AML-193 (cell line): ENCODE measurements at places on chromosomes 12 and 14.

DNA sequence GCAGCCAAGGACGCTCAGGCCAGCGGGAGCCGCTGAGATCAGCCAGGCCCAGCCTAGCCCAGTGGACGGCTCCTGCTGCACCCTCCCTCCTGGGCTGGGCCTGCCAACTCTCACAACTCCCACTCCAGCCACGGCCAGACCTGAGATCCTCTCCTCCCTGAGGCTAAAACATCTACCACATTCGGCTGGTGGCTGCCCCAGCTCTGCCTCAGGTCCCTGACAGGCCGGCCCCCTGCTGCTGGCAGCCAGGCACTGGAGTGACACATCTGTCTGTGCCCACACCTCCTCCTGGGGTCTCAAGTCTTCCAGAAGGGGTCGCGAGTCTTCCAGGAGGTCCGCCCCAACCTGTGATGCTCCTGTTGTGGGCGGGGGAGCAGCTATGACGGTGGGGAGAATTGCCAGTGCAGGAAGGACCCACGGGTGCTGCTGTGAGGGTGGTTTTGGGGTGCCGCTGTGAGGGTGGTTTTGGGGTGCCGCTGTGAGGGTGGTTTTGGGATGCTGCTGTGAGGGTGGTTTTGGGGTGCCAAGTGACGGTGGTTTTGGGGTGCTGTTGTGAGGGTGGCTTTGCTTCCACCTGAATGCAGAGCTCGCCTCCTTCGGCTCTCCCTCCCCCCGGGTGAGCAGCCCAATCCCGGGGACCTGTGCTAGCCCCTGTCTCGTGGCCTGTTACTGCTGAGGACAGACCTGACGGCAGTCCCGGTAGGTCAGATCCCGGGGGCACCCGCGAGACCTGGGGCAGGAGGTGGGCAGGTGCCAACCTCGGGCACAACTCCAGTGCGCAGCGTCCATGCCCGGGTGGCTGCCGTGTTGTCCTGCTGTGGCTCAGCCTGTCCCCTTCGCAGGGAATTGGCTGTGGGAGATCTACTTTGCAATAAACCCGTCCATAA is 27.5 kb upstream of the C14orf180 start:
- DNase-seq = no peak

DNA sequence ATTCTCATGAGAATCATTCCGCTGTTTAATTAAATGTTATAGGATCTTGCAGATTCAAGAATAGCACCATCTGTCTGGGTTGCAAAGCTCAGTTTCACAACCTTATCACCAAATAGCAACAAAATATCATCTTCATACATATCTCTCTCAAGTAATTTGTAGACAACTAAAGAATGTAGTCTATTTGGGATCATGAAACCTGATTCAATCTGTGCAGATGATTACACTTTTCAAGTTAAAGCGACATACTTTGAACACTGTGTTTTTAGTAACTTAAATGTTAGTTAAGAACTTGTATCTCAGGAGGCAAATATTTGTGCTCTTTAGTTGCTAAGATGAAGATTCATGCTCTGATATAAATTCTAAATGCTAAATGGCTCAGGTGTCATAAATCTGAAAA is 14.8 kb downstream of the MED13L start:
- no peak for DNase-seq

GRCh38 chr12:49079793-49080192 is 10.0 kb upstream of the RHEBL1 start:
- DNase-seq = no peak

GRCh38 chr12:38934686-38935085 is 29.3 kb upstream of the CPNE8 start:
- DNase-seq = no peak

GRCh38 chr14:81144824-81145603 is 75.7 kb downstream of the GTF2A1 start:
- no peak for DNase-seq

GRCh38 chr14:65195042-65195719 is 92.9 kb upstream of the MAX start:
- no peak for DNase-seq

- peak; percentile 61 for DNase-seq
Observed at GRCh38 chr14:20782280-20782890, 1.3 kb downstream of the RNASE6 start.

DNA sequence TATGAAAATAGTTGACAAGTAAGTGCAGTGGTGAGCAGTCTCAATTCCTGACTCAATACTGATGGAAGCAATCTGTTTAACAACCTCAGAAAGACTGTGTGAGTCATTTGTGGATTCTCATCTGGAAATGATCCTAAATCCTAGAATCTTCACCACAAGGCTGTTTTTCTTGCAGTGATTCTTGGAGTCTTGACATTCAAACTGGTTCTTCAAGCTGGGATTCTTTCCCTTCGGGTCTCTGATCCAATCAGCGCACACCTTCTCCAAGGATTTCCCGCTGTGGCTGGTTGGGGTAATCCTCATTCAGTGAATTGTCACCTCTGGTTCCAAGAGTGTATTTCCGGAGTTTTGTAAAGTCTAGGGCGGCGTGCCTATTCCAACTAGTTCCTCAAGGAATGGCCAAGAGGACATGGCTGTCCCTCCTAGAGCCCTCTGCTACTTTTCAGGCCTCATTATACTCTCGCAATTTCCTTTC is 37.7 kb upstream of the FOXJ2 start:
- no peak for DNase-seq

GRCh38 chr12:13509740-13510139 is 313.2 kb downstream of the EMP1 start:
- no peak for DNase-seq

DNA sequence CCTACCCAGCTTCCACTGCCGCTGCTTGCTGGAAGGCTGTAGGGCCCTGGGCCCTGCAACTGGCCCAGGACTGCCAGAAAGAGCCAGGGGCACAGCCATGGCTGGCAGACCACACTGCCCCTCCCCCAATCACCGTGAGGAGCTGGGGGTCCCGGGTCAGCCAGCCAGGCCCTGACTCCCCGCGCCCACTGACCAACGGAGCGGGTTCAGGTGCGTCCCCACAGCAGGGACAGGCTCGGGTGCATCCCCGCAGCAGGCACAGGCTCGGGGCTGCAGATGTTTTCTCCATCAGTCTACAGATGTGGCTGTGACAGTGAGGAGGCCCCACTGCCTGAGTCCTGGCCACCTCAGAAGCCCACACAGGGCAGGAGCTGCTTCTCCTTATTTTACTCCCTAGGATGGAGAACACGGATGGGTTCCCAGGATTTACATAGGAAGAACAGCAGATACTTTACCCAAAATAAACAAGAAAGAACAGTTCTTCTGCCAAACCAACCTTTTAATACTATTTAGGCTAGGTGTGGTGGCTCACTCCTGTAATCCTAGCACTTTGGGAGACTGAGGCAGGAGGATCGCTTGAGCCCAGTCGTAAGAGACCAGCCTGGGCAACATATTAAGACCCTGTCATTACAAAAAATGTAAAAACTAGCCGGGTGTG is 61.1 kb downstream of the TESC start:
- no peak for DNase-seq

GRCh38 chr12:131000000-131000486 is 46.3 kb downstream of the ADGRD1 start:
- DNase-seq = no peak

- DNase-seq = no peak
Observed at GRCh38 chr12:42162965-42163364, 18.3 kb upstream of the GXYLT1 start.

DNA sequence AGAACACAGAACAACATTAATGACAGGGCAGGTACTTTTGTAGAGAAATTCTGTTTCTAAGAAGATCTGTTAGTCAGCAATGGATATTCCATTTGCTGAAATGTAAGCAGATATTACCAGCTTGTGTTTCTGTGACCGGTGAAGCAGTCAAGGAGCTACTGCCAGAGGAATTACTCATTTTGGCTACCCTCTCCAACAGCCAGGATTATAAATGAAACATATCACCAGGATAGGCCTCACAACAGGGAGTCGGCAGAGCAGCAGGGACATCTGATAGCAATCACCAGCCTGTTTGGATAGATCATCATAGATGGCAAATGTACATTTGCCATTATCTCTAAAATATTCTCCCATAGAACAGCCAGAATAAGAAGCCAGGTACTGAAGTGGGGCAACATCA is 440.7 kb downstream of the KCNH5 start:
- DNase-seq = no peak

DNA sequence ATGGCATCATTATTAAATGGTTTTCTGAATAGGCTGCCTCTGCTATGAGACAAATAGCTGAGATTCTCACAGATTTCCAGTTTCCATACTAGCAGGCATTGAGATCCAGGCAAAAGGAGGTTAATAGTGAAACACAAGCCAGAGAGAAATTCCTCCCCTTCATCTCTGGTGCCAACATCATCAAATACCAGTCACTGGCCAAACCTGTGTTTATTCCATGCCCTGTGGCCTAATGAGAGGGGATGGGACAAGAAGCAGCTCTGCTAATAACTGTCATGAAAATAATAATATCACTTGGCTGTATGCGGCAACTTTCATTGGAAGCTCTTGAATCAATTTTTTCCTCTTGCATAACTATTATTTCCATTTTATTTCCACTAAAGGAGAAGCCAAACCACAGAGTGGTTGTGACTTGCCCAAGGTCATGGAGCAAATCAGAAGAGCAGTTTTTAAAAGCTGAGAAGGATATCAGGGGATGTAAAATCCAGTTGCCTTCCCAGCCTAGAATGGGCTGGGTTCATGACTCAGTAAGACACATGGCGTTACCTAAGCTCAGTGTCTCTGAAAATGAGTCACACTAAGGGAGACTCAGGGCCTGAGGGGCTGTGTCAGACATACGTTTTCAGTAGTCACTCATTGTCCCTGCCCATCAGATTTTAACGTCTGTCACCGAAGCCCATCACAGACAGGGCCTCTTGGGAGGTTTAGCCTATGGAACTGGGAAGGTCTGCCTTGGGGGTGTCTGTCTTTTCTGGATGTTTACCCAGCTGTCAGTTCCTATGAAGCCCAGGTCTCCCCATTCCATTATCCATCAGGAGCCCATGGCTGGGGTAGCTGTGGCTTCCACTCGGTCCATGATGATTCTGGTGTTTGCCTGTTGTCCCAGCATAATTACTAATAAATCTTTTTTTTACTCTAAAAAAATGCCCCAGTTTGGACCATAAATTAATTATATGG is 208.8 kb upstream of the EEA1 start:
- no peak for DNase-seq

DNA sequence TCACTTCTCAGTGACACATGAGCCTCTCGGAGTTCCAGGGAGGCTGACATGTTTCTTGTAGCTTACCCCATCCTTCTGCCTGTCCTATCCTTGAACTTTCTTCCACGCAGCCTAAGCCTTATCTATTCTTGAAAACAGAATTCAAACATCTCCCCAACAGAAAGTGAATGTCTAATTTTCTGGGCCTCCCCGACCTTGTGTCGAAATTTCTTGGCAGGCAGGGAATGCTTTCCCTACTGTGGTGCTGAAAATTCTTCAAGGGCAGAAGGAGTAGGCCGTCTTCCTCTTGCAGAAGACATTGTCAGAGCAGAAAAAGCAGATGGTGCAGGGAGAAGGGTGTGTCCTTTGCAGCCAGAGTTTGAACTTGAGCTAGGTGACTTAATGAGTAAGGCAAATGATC is 63.0 kb upstream of the TCL1B start:
- DNase-seq = no peak

- DNase-seq = peak; percentile 76
Observed at GRCh38 chr12:131894313-131894860, at the start of gene ULK1. Gene ULK1 (plus strand): TSS chr12:131894622. CDS start chr12:131895002, 380 bp downstream.

DNA sequence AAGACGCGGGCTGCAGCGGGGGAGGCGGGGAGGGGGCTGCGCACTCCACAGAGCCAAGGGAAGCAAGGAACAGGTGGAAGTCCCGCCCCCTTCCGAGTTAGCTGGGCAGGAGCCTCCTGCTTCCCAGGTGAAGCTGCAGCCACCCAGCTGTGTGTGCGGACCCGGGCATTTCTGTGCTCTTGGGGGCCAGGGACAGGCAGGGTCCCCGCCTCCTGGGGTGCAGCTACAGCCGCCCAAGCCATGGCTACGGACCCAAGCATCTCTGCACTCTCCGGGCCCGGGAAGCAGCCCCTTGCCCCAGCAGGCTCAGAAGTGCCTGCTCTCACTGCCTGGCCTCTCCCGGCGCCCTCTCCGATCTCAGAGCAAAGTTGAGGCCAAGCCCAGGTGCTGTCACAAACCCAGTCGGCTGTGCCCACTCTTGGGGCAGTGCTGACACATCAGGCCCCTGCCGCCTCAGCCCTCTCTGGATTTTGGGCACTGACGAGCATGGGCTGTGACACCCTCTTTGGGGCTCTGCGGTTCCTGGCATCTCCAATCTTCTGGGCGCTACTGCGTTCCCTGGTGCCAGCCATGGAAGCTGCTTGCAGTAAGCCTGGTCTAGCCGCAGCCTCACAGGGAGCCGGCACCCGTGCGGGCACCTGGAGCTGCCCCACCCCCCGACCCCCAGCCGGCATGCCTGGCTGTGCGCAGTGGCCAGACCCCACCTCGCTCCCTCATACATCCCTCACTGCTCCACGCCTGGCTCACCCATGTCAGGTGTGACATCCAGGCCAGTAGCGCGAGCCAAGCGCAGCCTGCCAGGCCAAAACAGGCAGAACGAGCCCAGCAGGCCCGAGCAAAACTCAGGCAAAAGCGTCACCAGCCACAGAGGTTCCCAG is 8.5 kb upstream of the MGAT4C start:
- no peak for DNase-seq

GRCh38 chr14:93789228-93790130 is 1.2 kb upstream of the PRIMA1 start:
- no peak for DNase-seq

GRCh38 chr12:116537101-116537904 is 21.9 kb upstream of the MAP1LC3B2 start:
- DNase-seq = no peak

DNA sequence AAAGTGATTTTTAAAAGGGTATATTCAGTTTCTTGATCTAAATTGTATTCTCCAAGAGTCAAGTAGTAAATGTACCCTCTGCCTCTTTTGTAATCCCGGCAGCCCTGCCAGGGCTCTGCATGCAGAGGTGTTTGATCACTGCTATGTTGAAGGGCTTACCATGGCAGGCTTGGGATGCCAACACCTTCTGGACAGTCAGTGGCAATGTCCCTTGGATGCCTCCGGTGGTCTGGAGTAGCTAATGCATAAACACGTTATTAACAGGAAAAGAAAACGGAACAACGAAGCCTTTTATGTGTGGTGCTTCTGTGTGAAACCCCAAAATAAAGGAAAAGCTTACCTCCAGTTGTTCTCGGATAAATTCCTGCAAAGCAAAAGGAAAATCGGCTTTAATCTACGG is 19.9 kb downstream of the EIF2B2 start:
- peak; percentile 2 for DNase-seq

GRCh38 chr12:65656891-65657351 is 167.4 kb upstream of the HMGA2 start:
- DNase-seq = peak; percentile 51

DNA sequence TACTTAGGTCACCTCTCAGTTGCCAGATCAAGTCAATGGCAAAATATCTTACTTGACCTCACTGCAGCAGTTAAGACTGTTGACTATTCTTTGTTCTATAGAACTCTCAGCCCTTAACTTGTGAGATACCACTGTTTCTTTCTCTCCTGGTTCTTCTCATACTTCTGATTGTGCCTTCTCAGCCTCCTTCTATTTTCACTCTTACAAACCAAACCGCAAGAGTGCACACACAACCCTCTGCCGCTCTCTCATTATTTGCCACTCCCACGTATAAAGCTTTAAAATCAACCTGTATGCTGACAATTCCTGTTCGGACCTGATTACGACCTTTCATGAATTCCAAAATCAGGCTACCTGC is 4.5 kb downstream of the E2F7 start:
- DNase-seq = no peak

GRCh38 chr12:61355105-61355504 is 905.1 kb upstream of the USP15 start:
- no peak for DNase-seq
